Effector memory CD8-positive, alpha-beta T cell (primary cell): ENCODE measurements at places on chromosomes 5 and 9.

- no peak for DNase-seq
Observed at GRCh38 chr5:75078027-75078426, 25.7 kb upstream of the GCNT4 start.

DNA sequence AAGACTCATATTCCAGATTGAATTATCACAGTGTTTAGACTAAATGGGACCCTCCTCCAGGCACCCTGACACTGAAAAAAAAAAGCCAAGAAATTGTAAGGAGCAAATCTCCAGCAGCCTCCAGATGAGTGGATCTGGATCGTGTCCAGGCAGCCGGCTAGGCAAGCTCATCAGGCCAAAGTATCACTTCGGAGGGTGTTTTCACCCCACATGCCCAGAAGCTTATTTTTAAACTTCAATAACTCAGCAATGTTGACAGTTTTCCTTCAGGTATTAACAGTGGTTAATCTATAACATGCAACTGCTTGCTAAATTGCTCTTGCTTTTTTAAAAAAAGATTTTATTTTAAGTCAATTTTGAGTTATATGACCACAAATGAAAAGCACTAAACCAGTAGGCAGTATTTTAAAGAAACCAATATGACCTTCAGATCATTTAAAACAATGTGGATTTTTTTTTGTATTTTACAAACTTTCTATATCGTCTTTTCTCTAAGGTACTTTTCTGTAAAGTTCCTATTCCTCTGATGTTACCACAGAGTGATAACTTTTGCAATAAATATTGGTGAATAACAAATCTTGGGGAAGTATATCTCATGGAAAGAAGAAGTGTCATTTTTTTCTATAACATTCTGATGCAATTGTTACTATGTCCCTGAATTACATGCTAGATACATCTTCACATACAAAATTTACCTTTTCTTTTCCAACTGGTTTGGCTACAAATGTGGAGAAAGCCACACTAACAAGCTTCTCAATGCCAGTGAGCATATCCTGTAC, 30.7 kb downstream of the ACOT12 start:
- DNase-seq = no peak

DNA sequence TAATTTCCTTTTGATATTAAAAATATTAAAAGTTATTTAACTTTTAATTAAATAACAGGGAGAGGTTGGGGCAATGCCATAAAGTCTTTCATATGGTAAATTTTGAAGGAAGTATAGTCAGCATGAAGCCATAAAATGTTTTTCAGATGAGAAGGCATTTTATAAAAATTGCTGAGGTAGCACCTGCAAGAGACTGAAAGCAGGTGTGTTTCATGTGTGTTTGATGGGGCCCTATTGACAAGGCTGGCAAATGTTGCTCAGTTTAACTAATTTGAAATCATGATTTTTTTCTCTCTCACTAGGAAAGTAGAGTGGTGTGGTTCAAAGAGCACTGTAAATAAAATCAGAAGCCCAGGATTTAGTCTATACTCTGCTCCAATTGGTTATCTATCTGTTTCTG, 805.8 kb upstream of the C9orf72 start:
- DNase-seq = no peak

GRCh38 chr9:21670374-21670773, 132.1 kb upstream of the MTAP start:
- no peak for DNase-seq

DNA sequence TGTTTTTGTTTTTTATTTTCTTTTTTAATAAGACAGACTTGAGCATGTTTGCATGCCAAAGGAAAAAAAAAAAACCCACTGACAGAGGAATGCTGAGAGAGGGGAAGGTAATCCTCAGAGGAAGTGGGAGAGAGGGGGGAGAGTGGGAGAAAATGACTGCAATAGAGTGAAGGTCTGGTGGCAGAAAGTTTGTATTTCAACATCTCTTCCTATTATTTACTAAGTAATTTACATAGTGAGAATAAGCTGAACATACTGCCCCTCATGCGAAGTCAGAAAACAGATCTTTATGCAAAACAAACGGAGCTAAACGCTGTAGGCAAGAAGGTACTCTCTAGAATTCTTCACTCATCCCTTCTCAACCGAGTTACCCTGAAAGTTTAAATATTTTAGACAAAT, 45.0 kb downstream of the ELL2 start:
- DNase-seq = no peak
